ENCODE measurements at places on chromosomes 5 and 9. TPM values are rescaled to one million over a fixed set of nuclear protein-coding genes. Genes with fewer than 3 reads are reported as not detected.

GRCh38 chr5:10975945-10976344 lies 214.9 kb upstream of the DAP start:
- DNase-seq = no peak

GRCh38 chr5:77644371-77645157 lies 6.1 kb upstream of the OTP start:
- DNase-seq = no peak

GRCh38 chr5:111511831-111512374 lies 432 bp downstream of the STARD4 start:
- no peak for DNase-seq

Gene C5orf52
- total RNA-seq = not detected

Gene VDAC1
- total RNA-seq = 289 TPM

Gene GM2A
- total RNA-seq = 17.2 TPM

Gene RNF208
- not detected for total RNA-seq

Gene PALM2AKAP2
- total RNA-seq = not detected
